ENCODE measurements at places on chromosomes 6 and 20.

GRCh38 chr6:34182751-34183531 is 37.1 kb upstream of the GRM4 start:
- no peak for DNase-seq

- DNase-seq, result no peak
Measured at GRCh38 chr6:38476141-38476540, 163.6 kb downstream of the BTBD9 start.

- DNase-seq, result peak; percentile 69
Measured at GRCh38 chr20:2902291-2902690, 29.0 kb downstream of the PTPRA start.

DNA sequence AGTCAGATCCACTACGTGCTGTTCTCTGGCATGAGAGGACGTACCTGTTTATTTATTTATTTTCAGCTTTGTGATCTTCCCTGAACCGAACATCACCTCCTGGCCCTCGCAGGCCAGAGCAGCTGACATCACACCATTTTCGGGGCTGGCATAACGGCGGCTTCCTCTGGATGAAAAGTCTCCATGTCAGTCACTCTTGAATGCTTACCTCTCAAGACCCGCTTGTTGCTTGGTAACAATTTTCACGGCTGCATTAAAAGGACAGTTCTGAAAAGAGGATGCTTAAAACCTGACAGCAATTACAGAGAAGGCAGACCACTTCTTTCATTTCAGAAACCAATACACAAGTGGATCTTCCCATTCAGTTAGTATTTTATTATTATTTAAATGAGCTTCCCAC is 159.8 kb upstream of the CDH4 start:
- DNase-seq, result no peak

DNA sequence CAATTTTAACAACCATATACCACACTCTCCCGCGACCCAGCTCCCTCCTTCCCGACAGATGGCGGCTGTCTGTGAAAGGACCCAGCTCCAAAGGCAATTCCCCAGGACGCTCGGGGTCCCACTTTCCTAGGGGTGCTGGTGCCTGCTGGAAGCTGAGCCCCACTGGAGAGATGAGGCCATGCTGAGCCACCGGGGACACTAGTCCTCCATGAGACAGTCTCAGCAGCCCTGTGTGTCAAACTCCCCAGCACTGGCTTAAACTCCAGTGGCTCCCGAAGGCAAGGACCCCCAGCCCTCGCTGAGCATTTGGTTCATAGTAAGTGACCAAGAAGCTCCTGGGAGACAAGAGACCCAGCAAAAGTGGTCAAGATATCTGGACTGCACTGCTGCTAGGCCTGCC is 52.1 kb downstream of the SLC2A10 start:
- no peak for DNase-seq

GRCh38 chr6:142478117-142478516 is 176.3 kb downstream of the ADGRG6 start:
- DNase-seq, result no peak

DNA sequence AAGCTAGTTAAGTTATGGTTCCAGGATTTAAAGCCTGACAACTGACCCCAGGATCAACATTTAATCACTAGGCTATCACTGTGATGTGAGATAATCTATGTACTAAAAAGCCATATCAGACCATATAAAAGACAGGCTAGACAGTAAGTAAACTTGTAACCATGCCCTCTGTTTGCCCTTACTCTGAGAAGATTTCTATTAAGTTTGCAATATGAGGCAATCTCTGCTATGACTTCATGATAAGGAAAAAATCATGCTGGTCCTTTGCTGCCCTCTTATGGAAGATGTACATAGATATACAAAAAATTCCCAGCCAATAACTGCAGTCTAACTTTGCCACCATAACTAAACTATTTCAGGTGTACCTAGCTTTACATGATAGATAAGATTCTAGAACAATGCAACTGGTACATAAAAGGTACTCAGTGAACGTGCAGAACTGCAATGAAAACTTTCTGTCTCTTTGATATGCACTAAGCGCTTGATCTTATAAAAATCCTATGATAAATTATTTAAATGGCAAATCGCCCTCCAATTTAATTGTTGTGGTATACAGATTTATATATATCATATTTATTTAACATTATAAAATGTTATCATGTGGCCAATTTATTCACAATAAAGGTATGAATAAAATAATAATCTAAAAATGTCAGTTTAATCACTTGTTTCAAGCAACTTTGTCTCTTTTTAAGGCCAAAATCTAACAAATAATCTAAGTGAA is 70.5 kb downstream of the FAM217A start:
- peak; percentile 62 for DNase-seq

DNA sequence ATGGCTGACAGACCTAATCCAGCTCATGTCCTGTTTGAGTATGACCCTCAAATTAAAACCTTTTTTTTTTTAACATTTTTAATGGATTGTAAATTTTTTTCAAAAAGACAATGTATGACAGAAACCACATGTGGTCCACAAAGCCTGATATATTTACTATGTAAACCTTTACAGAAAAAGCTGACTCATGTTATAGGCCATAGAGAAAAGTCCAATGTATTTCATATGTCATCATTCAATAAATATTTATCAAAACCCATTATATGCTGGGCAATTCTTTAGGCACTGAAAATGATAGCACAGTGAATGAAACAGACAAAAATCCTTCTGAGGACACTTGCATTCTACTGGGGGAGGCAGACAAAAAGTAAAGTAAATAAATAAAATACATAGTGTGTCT is 826.2 kb upstream of the FLRT3 start:
- DNase-seq, result no peak

DNA sequence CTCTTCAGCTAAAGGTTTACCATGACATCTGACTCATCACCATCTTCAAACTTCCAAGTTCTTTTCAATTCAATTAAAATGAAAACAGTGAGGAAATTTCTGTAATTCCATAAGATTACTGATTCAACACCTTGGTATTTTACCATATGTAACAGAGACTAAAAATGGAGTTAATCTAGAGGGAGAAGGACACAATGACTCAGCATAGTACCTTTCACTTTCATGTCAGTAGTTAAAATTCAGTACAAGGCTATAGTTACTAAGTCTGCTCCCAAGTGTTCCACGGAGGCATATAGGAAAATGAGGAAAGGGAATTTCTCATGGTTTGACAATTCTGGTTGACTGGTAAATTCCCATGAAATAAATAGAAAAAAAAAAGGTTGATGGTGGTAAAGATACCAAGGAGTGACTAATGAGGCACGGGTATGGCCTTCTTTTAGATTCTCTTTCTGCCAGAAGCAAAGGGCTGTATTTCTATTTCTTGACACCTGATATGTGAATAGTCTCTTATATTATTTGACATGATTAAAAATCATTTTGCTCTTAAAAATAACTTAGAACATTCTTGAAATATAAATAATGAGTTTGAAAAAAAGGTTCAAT is 526.7 kb upstream of the ADGRB3 start:
- no peak for DNase-seq

DNA sequence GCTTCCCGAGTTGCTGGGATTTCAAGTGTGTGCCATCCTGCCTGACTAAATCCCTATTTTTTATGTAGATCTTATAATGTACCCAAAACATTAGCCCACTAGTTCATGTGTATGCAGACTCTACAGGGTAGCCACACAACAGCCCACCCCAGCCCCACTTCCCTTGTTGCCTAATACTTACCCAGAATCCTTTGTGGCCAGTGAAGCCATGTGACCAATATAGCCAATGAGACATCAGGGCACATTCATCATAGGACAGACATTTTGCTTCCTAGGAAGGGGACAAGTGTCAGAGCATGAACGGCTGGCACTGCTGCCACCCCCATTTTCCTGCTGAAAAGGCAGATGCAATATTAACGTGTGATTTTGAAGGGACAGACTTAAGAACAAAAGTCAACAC is 36.0 kb upstream of the TCP11 start:
- no peak for DNase-seq

GRCh38 chr20:1897965-1898464 is 2.8 kb downstream of the SIRPA start:
- DNase-seq, result no peak

GRCh38 chr20:62792940-62793756 is 3.1 kb upstream of the MRGBP start:
- no peak for DNase-seq

DNA sequence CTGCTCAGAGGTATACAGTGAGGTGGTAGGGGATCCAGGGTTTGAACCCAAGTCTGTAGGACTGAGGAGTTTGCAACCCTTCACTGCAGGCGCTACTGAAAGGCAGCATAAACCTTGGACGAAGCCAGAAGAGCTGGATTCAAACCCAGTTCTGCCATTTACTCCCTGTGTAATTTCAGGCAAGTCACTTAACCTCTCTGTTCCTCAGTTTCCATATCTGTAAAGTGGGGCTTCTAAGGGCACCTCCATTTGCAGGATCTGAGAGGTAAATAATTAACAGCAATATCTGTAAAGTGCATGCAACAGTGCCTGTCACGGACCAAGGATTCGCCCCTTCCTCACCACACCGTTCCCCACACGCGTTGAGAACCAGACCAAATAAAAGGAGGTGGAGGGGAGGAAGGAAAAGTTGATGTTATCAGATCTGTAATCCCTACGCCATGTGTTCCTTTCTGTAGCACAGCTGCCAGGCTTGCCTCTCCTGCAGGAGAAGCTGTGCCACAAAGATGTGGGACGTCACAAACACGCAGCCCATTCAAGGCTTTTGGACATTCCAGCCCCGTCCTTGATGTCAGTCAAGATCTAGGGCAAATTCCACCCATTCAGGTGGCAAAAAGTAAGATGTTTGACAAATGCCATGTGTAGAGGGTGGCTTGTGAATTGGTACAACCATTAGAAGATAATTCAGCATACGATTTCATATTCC is 9.8 kb downstream of the RIPOR3 start:
- DNase-seq, result no peak

DNA sequence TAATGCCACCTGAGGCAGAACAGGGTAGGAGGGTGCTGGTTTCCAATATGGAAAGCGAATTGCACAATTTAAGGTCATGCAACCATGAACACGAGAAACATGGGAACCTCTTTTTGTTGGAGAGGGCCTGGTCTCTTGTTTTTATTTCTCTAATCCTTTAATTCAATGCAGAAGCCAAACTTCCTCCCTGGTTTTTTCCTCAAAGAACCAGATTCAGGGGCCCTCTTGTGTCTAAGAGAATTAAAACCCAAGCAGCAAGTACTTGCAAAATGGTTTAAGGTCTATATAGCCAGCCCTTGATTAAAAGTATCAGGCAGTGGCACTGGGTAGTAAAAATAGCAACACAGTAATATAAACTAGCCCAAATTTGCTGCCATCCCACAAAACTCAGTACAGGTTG is 19.5 kb downstream of the GSTA4 start:
- no peak for DNase-seq

- DNase-seq, result no peak
Measured at GRCh38 chr6:10368861-10369260, 46.0 kb downstream of the TFAP2A start.

DNA sequence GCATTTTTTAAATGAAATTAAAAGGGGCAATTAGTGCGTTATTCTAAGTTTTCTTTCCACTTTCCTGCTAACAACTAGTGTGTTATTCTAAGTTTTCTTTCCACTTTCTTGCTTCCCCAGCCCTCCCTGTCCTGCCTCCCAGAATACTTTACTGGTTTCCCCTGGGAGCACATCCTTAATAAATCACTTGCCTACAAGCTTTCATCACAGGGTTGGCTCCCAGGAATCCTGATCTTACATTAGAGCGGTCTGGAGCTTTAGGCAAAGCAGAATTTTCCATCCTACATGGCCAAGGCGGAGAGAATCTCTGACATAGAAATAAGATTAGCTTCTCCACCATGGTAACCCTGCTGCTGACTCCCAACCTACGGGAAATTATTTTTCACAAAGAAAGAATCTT is 150.4 kb downstream of the BFSP1 start:
- DNase-seq, result peak; percentile 23

DNA sequence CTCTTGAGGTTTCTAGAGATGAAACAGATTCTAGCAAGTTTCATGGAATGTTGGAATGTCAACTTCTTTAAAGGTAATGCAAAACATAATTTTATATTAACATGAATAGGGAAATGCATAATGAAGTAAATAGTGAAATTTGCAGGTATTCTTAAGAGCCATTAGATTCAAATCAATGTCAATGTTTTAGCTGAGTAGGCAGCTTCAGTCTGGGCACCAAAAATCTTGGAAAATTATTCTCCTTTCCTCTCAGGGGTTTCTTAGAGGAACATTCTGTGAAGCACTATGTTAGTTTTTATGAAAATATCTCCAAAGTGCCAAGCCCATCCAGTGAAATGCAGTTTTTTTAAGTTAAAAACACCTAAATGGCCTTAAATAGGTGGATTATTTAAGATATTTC is 300.8 kb downstream of the PAX1 start:
- DNase-seq, result no peak

DNA sequence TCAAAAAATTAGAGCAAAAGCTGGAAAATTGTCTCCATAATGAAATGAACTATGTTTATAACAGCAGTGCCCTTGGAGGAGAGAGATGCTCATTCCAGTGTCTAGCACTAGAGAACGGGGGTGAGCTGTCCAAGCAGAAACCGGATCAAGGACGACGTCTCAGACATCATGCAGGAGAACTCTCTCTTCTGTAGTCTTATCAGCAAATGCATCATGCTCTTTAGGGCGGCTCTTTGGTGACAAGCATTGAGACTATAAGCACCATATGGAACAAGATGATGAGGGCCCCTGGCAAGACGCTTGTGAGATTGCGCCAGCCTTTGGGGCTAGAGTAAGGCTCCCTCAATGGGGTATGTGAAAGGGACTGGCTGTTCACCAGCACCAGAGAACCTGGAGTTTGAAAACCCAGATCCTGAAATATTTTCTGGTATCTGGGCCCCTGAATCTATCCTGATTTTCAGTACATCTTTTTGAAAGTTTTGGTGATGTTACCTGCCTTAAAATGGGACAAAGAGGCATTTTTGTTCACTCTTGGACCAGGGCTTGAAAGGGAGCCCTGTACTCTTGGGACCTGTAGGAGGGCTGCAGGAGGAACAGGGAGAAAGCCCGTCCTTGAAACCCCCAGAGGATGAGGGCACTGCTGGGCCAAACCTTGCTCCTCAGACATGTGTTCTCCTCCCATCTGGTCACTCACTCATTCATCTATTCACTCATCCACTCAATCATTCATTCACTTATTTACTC is 127.6 kb downstream of the TTLL2 start:
- DNase-seq, result no peak

GRCh38 chr20:53678315-53678989 is 84.8 kb upstream of the ZNF217 start:
- no peak for DNase-seq

GRCh38 chr20:15653396-15654207 is 919.6 kb downstream of the KIF16B start:
- DNase-seq, result no peak

GRCh38 chr20:57795342-57795697 is 85.5 kb upstream of the PMEPA1 start:
- no peak for DNase-seq

DNA sequence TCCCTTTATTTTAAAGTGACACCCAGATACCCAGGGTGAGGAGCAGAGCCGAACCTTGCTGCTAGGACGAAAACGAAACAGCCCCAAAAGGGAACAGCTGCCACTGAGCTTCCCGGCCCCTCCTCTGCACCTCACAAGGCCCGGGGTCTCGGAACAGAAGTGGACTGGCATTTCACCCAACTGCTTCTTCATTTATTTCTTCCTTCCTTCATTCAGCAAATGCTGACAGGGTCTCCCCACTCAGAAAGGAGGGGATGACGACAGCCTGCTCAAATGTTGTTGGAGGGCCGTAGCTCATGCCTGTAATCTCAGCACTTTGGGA is 220.3 kb downstream of the PREX1 start:
- no peak for DNase-seq

Measured in muscle of arm (tissue), 14 donors.